ENCODE measurements at places on chromosomes 3 and 15.
A peak's percentile ranks its signal among the peaks of the same experiment; 100 is the strongest.

- DNase-seq, result no peak
Observed at GRCh38 chr3:114893361-114893760, 253.7 kb downstream of the ZBTB20 start.

DNA sequence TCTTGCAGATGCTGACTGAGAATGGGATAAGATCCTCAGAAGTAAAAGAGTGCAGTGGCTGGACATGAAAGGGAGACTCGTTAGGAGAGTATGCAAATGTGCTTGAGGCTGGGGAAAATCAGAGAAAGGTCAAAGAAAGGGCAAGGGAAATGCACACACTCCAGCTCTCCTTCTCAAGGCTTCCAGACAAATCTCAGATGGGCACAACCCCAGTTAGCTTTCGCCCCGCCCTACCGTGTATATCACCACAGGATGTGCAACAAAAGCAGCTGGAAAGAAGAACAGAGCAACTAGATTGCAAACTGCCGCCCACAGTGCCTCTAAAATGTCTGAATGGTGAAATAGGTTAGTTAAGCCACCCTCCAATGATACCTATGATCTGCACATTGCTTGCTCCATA, 63.9 kb downstream of the CERS3 start:
- DNase-seq, result no peak

- DNase-seq, result no peak
Observed at GRCh38 chr15:28117432-28117990, 18.4 kb upstream of the OCA2 start.

GRCh38 chr3:23396746-23397145, 193.6 kb downstream of the UBE2E2 start:
- no peak for DNase-seq

DNA sequence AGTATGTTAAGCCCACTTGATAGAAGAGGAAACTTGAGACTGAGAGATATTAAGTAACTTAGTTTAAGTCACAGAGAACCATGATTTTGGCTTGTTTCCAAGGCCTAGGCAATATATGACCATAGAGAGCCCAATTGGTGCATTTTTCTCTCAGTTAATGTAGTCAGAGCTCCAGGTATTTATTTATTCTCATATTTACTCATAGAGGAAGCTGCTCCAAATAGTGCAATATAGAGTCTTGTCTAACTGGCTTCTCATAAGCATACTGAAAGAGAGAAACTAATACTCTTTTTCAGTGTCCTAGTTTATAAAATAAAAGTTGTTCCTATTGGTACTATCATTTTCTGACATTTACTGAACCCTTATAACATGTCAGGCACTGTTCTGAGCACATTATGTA, 15.2 kb downstream of the TRNT1 start:
- no peak for DNase-seq

DNA sequence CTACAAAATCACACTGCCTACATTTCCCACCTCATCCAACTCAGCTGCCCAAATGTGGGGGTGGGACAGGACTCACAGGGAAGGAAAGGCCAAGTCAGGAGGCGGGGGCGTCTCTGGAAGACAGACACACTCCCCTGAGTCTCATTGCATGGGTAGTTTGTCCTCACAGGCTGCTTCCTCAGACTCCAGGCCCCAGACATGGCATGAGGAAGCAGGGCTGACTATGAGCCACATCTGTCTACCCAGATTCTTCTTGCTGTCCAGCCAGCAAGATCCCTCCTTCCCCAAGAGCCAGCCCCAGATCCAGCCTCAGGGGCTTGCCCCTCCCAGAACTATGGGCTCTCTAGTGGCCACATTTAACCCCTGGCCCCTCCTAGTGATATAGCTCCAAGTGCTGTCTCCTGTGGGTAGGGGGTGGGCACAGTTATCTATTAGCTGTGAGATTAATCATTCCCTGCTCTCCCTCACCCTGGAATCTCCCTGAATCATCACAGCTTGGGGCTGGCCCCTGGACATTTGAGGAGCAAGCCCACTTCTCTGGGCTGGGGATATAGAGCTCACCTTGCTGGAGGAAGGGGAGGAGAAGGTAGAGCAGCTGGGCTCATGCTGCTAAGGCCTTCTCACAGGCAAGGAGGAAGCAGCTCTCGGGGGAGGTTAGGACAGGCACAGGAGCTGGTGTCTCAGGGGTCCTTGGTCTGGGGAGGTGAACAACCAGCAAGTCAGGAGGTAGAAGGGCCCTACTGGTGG, 2.1 kb upstream of the CCDC33 start:
- DNase-seq, result no peak

GRCh38 chr3:69941037-69941436, 58.5 kb upstream of the SAMMSON start:
- DNase-seq, result no peak

DNA sequence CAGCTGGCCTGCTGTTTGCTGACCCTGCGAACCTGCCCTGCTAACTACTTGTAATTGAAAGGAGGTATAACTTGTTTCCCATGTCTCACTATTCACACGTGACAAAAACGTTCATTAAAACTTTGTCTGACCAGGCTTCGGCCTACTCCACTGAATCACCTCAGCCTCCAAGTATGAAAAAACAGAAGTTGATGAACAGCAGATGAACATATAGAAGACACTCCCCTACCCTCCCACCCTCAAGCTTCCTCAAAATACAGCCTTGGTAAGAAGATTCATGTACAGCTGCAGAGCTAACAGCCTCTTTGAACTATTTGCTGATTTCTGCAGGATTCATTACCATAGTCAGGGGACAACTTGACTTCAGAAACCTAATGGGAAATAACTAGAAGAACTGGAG, 10.7 kb downstream of the RBM15B start:
- DNase-seq, result no peak

GRCh38 chr3:133871368-133872090, 24.2 kb downstream of the RAB6B start:
- DNase-seq, result no peak

DNA sequence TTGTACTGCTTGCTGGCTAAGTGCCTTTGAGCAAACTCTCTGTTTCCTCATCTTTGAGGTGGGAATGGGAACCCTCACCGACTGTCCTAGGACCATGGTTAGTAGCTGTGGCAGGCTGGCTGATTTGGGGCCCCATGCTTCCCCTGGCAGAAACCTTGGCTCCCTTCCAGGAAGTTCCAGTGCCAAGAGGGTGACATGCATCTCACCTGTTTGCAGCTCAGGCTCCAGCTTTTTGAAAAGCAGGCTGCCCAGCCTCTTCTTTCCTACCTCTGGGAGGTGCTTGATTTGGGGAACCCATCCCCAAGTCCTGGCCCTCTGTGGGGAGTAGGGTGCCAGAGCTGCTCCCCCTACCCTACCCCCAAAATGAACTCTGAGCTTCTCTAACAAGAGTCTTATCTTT, 50.8 kb downstream of the RAB11A start:
- no peak for DNase-seq

GRCh38 chr3:184135911-184136260, 728 bp downstream of the EIF2B5 start:
- no peak for DNase-seq

GRCh38 chr15:100093211-100094126, 248.3 kb downstream of the ADAMTS17 start:
- DNase-seq, result no peak

DNA sequence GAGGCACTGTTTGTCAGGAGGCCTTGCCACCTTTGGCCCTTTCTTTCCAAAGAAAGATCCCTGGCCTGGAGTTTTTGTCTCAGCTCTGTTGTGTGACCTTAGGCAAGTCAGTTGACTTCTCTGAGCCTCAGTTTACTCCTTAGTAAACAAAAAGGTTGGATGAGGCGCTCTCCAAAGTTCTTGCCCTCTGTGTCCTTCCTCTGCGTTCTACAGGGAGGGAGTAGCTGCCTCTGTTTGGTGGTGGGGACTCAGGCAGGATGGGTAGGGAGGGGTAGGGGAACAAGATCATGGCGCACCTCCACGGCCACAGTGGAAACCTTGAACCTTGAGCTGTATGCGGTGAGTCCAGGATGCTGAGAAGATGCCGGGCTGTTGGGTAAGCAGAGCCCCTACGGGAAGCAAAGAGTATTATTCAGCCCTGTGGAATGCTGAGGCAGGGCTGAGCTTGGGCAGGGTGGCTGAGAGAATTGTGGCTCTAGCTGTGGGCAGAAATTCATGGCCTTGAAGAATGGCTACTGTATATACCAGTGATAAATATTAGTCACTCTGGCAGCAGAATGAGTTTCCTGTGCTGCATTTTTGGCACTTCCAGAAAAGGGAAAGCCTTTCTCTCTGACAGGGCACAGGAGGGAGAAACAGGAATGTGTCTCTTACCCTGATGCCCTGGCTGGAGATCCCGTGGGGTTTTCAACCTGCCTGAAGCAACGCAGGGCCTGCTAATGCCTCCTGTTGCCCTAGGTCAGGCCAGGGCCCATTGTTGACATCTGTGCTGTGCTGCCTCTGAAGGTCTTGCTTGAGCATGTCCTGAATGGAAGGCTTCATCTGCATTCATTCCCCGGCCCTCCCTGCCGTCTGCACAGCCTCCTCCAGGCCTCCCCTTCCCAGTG, 39.9 kb downstream of the SMAD3 start:
- DNase-seq, result no peak

GRCh38 chr3:153084431-153084830, 77.6 kb upstream of the RAP2B start:
- no peak for DNase-seq

GRCh38 chr15:89203705-89204273, 17.6 kb downstream of the RLBP1 start:
- no peak for DNase-seq

- DNase-seq, result no peak
Observed at GRCh38 chr3:73815966-73816365, 191.2 kb upstream of the PDZRN3 start.

GRCh38 chr15:25684521-25685431, 178.4 kb downstream of the ATP10A start:
- DNase-seq, result no peak

DNA sequence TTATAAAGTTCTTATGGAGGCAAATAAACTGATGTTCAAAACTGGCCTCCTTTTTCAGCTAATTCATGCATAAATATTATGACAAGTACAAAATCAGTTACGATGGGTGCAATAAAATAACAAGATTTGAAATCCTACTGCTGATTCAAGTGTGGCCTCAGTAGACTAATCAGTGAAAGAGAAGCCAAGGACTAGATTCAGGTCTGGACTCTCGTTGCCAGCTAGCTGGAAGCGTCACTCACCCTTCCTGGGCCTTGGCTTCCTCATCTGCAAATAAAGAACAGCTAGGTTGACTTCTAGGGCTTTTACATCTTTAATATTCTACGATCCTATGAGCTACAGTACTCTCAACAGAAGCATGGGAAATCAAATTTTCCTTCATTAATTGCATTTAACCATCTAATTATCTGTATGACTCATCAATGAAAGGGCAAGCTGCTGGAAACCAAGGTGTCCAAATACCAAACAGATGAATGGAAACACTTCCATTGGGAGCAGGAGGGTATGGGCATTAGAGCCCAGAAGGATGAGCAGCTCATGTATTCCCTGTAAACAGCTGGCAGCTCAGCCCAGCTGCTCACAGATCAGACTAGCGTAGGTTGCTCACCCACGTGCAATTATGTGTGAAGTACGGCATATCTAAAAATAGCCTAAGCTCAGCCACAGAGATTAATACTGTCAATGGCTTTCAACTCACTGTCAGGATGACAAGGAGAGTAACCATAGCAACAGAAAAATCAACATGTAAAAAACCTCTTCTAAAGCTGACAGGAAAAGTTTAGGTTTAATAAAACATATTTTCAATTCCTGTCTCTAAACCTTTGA, 294.8 kb downstream of the PLCL2 start:
- DNase-seq, result peak; percentile 9

DNA sequence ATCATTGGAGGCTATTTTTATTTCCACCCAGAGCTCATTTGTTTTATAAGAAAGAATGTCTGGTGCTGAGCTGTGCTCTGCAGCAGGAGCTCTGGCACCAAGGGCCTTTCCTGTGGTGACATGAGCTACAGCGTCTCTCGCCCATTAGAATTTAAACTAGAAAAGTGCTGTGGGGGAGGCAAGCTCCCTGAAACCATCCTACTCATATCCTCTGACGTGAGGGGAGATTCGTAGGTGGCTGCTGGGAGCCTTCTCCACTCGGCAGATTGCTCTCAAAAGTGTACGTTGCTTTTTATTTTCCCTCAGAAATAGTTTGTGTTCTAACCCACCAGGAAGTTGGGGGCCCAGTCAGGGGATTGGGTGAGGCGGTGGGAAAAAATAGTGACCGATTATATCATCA, 76.3 kb upstream of the ARHGEF3 start:
- DNase-seq, result no peak

DNA sequence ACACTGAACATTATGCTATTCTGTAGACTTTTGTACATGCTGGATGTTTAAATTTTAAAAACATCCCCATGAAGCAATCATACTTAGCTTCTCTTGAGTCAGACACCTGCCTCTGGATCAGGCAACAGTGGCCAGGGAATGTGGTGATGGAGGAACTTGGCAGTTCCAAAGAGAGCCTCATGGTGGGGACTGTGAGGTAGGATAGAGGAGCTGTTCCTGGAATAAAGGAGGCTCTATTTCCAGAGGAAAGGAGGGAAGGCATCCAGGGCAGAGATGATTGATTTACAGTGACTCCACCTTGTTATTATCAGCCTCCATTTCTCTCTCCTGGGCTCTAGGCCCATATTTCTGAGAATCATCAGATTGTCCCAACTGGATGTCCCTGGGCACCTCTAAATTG, 35.0 kb upstream of the ABHD17C start:
- DNase-seq, result no peak

GRCh38 chr3:46910166-46910760, 32.7 kb downstream of the PTH1R start:
- no peak for DNase-seq

All from GM19239 (cell line).